Urothelium cell line (cell line): ENCODE measurements at places on chromosomes 6 and 20.

GRCh38 chr20:57162362-57162652 lies 104.1 kb downstream of the BMP7 start:
- DNase-seq = no peak

GRCh38 chr6:11762794-11763459 lies 15.7 kb downstream of the ADTRP start:
- no peak for DNase-seq

GRCh38 chr6:37137201-37138090 lies 32.5 kb upstream of the PIM1 start:
- DNase-seq = peak; percentile 89

DNA sequence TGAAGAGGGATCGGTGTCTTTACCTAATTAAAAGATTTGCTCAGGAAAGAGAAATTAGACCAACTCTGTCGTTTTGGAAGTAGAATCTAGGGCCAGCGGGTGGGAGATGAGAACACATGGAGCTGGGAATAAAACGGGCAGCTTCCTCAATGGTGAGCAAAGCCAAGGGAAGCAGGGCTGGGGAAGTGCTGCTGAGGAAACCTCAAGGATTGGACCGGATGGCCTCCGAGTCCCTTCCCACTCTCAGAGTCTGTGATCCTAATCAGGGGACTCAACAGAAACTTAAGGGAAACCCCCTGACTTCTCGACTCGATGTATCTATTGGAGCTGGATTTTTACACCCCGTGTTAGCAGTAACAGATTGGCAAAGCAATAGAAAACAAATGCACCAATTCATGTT lies 10.8 kb downstream of the GCNT2 start:
- DNase-seq = no peak

GRCh38 chr20:11118802-11119380 lies 445.1 kb upstream of the JAG1 start:
- DNase-seq = no peak

- DNase-seq = no peak
Observed at GRCh38 chr20:18258126-18258860, 30.0 kb upstream of the ZNF133 start.

GRCh38 chr6:144534180-144534579 lies 249.0 kb downstream of the UTRN start:
- no peak for DNase-seq

DNA sequence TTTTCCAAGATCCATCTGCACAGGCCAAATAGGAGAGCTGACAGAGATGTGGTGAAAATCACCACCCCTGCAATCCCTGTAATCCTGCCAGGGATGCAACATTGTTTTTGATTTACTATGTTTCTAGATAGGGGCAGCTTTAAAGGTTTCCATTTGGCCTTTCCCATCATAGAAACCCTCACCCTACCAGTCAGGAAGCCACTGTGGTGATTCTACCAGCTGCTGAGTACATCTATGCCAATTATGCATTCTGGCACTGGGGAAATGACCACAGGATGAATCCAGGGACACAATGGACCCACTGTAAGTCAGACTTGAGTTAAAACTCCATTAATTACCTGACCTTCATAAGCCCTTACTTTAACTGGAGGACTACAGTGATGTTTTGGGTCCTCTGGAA lies 130.4 kb downstream of the TNFRSF21 start:
- no peak for DNase-seq

DNA sequence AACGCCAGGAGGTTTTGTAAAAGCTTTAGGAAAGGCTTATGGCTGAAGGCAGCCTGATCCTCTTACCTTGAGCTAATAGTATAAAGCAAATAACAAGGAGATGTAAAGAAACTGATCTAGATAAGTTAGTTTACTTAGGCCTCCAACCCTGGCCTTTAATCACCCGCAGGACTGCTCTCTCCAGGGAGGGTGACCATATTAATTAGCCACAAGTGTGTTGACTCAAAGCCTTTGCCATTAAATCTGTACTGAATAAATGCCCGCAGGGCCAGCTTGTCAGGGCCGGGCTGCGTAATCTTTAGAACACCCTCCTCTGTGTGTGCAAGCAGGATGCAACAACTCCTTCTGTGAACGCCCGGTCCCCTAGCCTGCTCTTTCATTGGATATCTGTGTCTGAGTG lies 6.1 kb upstream of the PRSS16 start:
- no peak for DNase-seq

DNA sequence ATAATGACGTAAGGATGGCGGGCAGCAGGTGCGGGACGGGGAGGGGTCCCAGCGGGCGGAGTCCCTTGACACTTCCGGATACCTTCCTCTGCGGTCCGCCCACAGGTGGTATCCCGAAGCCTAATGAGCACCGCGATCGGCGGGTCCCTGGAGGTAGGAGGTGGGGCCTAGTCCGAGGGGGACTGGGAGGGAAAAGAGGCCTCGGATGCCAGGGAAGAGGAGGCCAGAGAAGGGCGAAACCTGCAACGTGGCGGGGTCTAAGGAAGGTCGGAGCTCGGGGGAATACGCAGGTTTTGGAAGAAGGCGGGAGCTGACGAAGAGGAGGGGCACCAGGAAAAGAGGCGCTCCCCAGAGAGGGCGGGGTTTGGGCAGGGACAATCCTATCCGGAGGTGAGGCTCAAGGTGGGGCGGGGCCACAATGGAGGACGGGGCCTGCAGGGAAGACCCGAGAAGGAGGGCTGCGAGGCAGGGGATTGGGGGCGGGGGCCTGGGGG lies 3.7 kb downstream of the PRSS16 start:
- DNase-seq = peak; percentile 93

GRCh38 chr20:10994991-10995700 lies 321.3 kb upstream of the JAG1 start:
- no peak for DNase-seq

GRCh38 chr6:83854001-83854501 lies 891 bp downstream of the RIPPLY2 start:
- no peak for DNase-seq

DNA sequence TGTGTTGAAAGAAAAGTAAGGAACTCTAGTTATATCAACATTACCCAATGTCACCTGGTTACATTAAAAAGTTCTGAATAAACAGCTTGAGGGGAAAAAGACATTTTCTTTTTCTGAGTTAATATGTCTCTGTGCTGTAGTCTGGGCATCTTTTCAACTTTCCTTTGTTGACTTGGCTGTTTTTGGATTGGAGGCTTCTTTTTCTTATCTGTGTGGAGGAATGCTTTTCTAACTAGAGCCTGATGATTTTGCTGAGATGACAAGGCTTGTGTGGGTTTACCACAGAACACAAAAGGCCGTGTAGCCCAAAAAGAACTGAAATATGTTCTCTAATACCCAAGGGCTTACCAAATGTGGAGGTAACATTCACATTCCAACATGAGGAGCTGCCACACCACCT lies 161.8 kb downstream of the KCNQ5 start:
- DNase-seq = no peak

DNA sequence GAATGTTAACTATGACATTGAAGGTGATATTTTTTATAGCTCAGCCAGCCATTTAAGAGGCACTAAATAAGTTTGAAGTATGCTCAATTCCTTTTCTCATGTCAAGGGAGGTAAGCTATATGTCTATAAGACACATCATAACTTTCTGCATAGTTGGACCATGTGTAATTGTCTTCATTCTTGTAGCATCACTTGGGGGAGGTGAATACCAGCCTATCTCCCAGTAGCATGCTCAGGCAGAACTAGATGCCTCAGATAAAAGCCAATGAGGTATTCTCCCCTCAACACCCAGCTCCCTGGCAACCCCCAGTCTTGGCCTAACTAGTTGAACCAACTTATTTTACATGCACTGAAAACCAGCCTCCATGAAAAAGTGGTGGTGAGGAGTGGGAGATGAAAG lies 158.3 kb upstream of the JAG1 start:
- DNase-seq = no peak

GRCh38 chr20:57240581-57241362 lies 25.7 kb downstream of the BMP7 start:
- no peak for DNase-seq
